Stimulated activated CD4-positive, alpha-beta T cell treated with anti-CD3 and anti-CD28 coated beads, Interleukin-1b, Interleukin-23, amount 100 ng/mL, for 1 hour (primary cell): ENCODE measurements at places on chromosomes 1 and 21.
A peak's percentile ranks its signal among the peaks of the same experiment; 100 is the strongest.

- no peak for DNase-seq
Observed at GRCh38 chr1:47894410-47895278, 102.5 kb downstream of the TRABD2B start.

DNA sequence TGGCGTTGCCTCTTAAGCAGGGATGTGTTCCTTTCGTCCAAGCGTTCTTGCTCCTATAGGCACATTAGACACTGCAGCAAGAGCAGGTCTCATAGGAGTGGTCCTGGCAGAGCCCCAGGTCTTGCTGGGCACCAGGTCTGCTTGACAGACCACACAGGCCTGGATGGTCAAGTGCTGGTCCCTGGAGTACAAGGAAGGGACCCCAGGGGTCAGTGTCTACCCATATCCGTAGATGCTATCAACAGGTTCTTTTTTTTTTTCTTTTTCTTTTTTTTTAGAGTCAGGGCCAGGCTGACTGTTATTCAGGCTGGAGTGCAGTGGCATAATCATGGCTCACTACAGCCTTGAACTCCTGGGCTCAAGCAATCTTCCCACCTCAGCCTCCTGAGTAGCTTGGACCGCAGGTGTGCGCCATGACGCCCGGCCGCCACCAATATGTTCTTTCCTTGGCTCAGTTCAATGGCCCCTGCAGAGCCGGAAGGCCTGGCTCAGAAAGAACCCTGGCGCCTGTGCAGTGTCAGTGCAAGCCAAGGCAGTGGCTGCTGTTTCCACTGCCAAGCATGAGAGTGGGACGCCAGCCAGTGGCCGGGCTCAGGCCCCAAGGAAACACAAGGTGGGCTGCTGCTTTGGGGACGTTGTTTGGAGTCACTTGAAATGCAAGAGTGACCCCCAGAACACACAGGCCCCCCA is 10.0 kb upstream of the TNFRSF8 start:
- DNase-seq: no peak

- no peak for DNase-seq
Observed at GRCh38 chr1:6497867-6498575, 6.6 kb upstream of the PLEKHG5 start.

DNA sequence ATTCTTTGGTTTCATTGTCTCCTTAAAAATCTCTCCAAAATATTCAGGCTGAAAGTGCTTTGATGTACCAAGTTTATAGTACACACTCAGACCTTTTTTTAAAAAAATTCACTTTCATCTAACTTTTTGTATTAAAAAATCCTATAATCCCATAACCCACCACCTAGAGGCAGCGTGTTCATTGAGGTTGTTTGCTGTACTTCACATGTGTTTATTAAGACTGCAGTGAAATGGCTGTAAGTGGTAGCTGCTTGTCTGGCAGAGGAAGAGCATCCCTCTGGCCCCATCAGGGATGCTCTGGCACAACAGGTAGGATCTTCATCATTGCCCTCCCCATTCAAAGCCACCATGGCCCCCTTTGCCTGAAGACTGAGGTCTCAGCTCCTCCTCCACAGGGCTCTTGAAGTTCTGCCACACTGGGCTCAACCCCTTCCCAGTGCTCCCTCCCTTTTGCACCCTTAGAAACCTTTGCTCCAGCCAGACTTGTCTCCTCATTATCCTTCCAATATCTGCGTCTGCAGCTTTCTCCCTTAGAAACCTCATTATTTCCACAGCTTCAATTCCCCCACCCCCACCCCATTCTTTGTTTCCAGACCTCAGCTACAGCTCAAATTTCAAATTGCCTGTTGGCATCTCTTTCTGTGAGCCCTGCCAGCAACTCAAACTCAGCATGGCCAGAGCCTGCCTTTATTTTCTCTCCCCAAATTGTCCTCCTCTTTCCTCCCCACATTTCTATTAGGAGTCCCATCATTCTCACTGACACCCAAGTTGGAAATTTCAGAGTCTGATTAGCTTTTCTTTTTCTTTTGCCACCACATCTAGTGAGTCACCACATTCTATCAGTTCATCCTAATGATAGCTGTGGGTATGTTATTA is 369.6 kb upstream of the USP24 start:
- no peak for DNase-seq

GRCh38 chr21:42556476-42556875 is 42.8 kb downstream of the SLC37A1 start:
- no peak for DNase-seq

DNA sequence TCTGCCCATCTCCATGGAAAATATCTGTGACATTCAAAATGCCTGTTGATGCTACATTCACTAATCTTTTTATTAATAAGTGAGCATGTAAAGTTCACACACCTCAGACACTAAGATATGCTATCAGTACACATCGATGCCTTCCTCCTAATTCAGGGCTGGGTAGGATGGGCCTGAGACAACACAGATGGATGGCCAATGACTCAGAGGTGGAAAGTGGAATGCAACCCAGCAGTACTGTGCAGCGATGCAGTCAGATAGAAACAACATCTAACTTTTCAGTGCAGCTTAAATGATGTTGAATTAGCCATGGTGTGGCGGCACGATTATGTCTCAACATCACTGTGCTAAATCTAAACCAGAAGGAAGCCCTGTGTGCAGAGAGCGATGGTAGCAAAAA is 161.6 kb upstream of the KCNJ15 start:
- no peak for DNase-seq

DNA sequence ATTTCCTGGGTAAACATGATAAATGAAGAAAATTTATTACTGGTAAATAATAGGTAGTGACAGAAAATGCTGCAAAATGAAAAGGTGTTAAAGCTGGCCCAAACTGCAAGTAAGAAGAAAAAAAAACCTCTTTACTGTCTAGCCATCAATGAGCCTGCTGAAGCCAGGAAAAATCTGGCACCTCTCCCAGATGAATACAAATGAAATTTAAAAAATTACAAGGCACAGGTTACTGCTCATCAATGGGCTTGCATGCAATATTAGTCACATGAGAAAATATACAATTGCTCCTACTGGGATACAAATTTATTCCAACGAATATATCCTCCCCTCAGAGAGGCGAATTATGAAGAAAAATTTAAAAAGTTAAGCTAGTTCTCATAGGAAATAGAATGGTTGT is 1422.5 kb downstream of the KCNT2 start:
- no peak for DNase-seq

DNA sequence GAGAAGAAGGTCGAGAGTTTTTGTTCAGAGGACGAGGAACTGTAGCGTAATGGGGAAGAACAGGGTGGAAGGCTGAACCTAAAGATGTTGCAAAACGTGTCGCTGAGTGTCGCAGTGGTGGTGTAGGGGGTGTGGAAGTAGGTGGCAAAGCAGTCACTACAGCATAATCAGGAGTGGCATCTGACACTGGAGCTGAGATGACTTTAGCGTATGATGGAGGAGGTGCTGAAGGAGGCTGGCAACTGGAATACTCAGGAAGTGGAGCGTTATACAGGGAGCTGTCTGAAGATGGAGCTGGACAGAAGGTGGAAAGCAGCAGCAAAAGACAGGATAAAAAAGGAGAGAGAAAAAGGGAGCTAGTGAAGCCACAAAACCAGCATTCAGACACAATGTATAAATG is 89.9 kb upstream of the LBR start:
- DNase-seq: no peak

- no peak for DNase-seq
Observed at GRCh38 chr1:117609471-117609911, 3.6 kb downstream of the TENT5C start.

DNA sequence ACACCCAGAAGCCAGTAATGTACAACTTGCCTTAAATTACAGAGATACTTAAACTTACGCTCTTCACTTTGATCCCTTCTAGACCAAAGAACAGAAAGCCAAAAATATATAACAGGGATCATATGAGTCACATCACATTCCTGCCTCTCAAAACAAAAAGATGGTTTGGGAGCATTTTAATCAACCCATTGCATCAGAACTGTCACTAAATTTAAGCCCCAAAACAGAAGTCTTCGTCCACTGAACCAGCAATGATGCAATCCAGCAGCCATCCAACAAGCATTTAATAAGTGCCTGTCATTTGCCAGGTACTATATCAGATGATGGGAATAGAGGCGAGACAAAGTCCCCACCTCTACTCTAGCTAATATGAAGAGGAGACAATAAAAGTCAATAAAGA is 42.7 kb upstream of the GLIS1 start:
- no peak for DNase-seq

DNA sequence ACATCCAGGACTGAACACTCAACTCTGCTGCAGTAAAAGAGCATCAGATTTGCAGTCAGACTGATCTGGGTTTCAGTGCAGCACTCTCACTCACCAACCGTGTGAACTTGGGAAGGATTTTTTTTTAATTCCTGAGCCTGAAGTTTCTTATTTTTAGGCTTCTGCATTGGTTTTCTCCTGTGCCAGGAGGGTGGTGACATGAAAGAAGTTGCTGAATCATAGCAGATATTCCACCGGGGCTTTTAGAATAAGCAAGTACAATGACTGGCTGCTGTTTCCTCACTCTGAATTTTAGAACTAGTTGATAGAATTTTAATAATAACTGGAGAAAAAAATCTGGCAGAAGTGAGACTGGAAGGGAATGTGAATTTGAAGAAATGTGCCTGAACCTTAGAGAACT is 11.6 kb downstream of the ADAM30 start:
- DNase-seq: no peak

DNA sequence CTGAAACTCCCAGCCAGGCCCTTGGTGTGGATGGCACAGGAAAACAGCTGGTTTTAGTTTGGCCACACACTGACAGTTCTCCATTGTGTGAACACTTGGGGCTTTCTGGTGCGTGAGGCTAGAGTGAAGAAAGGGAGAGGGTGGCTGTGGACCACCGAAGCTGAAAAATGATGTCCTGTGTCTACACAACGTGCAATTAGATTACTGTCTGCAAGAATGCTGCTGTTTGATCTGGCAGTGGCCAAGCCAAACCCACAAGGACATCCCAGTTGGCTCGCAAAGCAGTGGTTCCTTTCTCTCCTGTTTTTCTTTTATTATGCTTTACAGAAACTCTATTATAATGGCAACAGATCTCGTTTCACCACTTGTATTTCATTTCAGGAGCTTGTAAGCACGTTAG is 58.9 kb downstream of the ERG start:
- DNase-seq: no peak

GRCh38 chr21:21713651-21714180 is 715.5 kb downstream of the NCAM2 start:
- no peak for DNase-seq

GRCh38 chr1:174204697-174205308 is 45.5 kb downstream of the RABGAP1L start:
- no peak for DNase-seq

- DNase-seq: no peak
Observed at GRCh38 chr1:160724465-160725242, 13.0 kb upstream of the CD48 start.

GRCh38 chr21:45033791-45034555 is 40.4 kb upstream of the ADARB1 start:
- DNase-seq: no peak

- DNase-seq: no peak
Observed at GRCh38 chr1:164719676-164720439, 160.9 kb downstream of the PBX1 start.

GRCh38 chr1:93690921-93691789 is 9.5 kb upstream of the BCAR3 start:
- no peak for DNase-seq

DNA sequence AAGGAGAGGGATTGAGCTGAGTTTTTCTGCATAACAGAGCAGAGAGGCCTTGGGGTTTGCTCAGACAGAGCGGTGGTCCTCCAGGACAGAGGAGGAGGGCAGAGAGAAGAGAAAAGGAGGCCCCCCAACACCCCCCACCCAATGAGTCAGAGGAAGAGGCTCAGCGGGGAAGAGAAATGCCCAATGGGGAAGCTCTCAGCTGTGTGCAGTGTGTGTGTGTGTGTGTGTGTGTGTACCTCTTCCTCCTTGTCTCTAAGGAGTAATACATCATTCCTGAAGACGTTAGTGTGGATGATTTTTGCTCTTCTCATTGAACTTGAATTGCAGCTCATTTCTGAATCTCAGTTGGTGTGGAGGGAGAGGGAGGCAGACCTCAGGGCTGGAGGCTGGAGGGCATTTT is 8.7 kb downstream of the TMPRSS3 start:
- no peak for DNase-seq

- DNase-seq: no peak
Observed at GRCh38 chr21:42067531-42068255, 3.4 kb upstream of the UMODL1 start.

- DNase-seq: no peak
Observed at GRCh38 chr1:1543706-1544099, 3.3 kb upstream of the TMEM240 start.

DNA sequence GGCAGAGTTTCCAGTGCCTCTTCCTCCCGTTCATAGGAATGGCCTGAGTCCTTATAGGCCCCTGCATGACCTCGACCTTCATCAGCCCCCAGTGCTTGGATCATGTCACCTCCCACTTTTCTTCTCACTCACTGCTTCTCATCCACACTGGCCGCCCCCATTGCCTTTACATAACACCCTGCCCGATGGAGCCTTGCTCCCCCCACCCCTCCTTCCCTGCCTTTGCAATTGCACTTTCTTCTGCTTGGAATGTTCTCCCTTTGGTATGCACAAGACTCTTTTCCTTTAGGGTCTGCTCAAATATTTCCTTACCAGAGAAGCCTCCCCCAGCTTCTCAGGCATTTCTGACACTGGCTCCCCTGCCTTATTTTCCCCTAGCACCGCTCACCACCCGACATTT is 125.2 kb upstream of the KCNJ6 start:
- no peak for DNase-seq

DNA sequence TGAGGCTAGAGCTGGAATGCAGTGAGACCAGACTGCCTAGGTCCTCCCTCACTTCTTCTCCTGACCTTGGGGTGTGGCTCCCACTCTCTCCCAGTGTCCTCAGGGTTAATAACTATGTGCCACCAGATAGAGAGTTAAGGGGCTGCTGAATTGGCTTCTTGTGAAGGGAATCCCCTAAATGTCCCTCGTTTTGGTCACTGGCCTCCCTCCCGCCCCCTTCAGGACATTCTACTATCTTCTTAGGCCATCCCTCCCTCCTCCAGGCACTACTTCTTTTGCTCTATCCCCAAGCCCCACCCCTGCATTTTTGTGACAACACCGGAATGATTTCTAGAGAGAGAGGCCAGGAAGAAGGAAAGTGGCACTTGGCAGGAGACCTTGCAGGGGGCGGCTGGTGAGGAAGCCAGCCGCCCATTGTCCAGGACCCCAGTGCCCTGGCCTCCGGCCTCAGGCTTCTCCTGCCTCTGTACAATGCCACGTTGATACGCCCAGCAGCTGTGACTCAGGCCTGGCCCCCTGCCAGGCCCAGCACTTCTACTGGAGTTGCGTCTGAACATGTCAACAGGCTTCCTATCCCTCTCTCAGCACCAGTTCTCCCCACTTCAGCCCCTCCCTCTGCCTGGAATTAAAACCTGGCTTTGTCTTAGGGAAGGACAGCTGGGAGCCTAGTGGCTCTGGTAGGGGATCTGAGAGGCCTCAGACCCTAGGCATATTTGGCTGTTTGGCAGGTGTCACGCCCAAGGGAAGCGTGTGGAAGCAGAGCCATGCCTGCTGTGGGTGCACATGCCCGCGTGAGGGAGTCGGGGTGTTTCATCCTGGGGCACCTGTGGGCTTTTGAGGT is 9.1 kb downstream of the LMNA start:
- DNase-seq: peak; percentile 44
